Neural progenitor cell (in vitro differentiated cells): ENCODE measurements at places on chromosomes 12 and 14. TPM values are rescaled to one million over a fixed set of nuclear protein-coding genes. Genes with fewer than 3 reads are reported as not detected.

DNA sequence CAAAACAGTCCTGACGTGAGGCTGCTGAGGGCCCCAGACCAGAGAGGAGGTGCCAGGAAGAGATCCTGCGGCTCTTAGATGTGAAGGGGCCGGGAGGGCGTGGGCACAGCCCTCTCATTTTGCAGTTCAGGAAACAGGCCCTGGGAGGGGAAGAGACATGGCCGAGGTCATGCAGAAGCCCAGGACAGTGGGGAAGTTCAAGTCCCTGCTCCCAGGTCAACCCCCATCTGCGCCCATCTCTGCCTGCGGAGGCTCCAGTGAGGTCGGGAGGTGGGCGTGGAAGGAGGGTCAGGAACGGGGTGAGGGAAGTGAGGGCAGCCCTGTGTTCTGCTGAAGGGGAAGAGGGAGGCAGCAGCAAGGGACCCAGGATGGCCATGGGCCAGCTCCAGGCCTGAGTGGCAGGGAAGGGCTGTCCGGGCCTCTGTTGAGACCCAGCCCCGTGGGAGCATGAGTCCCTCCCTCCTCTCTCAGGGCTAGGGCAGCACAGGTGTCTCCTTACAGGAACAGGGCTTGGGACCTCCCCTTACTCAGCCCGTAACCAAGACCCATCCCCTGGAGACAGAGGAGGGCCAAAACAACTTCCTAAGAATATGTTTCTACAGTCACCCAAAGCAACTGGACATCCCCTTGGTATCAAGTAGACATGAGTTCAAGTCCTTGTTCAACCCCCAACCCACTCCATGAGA, 90.8 kb downstream of the LGMN start:
- H3K27me3 ChIP-seq: no peaks in the 10 kb centered on the region
- no peak overlapping the region for H3K27ac ChIP-seq
- no peaks in the 10 kb centered on the region for H3K36me3 ChIP-seq
- no peaks in the 10 kb centered on the region for H3K4me1 ChIP-seq

- no peak for DNase-seq
- H3K27ac ChIP-seq: no peak overlapping the region
- H3K36me3 ChIP-seq: no peaks in the 10 kb centered on the region
- no peaks in the 10 kb centered on the region for H3K27me3 ChIP-seq
- H3K4me1 ChIP-seq: peaks cover 7% of the 10 kb centered on the region
These were observed 337.5 kb downstream of the FLRT2 start for GRCh38 chr14:85867450-85867849.

GRCh38 chr14:88848571-88848970, 24.1 kb downstream of the TTC8 start:
- H3K4me3 ChIP-seq: no peak overlapping the region
- H3K4me1 ChIP-seq: peaks cover 17% of the 10 kb centered on the region
- H3K36me3 ChIP-seq: peaks cover 6% of the 10 kb centered on the region

GRCh38 chr12:44869503-44869902, 6.6 kb downstream of the NELL2 start:
- H3K27me3 ChIP-seq: no peaks in the 10 kb centered on the region
- H3K36me3 ChIP-seq: peaks cover 16% of the 10 kb centered on the region
- peaks cover 22% of the 10 kb centered on the region for H3K4me1 ChIP-seq

DNA sequence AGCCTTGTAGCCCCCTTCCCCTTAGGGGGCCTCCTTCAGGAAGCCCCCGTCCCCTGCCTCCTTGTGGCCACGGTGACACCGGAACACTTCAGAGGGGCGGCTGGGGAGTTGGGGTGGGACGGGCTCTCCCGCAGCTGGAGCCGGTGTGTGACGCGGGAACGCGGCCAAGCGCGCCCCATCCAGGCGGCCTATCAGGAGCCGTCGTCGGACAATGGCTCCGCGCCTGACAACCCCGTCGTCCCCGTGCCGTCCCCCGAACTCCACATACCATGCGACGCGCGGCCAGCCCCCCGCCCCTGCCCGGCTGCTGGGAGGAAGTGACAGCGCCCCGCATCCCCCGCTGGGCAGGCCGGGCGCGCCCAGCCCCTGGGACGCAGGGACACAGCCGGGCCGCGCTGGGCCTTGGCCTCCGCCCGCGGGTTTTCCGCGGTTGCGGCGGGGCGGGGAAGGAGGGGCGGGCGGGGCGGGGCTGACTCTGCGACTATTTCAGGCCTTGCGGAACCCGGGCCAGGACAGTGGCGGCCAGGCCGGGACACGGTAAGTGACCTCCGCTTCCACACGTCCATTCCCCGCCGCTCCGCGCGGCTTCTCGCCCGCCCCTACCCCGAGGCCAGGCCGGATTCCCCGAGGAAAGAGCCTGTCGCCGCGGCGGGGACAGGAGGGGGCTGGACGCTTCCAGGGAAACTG, at the start of gene TNFAIP2:
TSS of gene TNFAIP2 (plus strand) at position 515 of the 687 bp plus-strand sequence. CDS start 2,997 bp downstream, outside the sequence.
- peaks cover 64% of the 10 kb centered on the region for H3K27me3 ChIP-seq
- peaks cover 25% of the 10 kb centered on the region for H3K4me1 ChIP-seq
- peak; percentile 84 for DNase-seq

IAPP gene
- total RNA-seq: 0.15 and 0.92 TPM in 2 replicates

CELA1 gene
- not detected in 2 replicates for total RNA-seq

AQP6 gene
- 0.12 TPM in 1 of 2 replicates, not detected in the other for total RNA-seq

B4GALNT1 gene
- 0.28 and 1.1 TPM in 2 replicates for total RNA-seq
